NCI-H774 (cell line): ENCODE measurements at places on chromosomes 2 and 18.

GRCh38 chr2:237315829-237316225, 98.1 kb downstream of the COL6A3 start:
- no peak for DNase-seq

- no peak for DNase-seq
Measured at GRCh38 chr2:112644933-112645309, 818 bp upstream of the SLC20A1 start.

DNA sequence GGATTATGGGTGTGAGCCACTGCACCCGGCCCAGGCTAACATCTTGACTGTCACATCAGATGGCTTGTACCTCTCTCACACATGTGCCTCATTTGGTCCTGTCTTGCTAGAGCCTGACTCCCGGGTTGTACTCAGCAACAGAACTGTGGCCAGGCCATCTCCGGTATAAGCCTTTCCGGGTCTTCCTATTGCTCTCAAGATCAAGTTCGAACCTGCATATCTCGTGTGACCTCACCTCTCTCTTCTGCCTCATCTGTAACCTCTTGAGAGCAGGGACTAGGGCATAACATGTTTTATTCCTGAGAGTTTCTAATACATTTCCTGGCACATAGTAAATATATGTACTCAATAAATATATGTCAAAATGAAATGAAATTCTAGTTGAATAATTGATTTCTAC, 114.0 kb downstream of the ACAA2 start:
- no peak for DNase-seq

- DNase-seq, result no peak
Measured at GRCh38 chr2:239195992-239196391, 204.8 kb downstream of the HDAC4 start.

GRCh38 chr2:159946326-159946999, 116.0 kb downstream of the PLA2R1 start:
- no peak for DNase-seq

GRCh38 chr2:154350911-154351310, 347.6 kb upstream of the KCNJ3 start:
- DNase-seq, result no peak

DNA sequence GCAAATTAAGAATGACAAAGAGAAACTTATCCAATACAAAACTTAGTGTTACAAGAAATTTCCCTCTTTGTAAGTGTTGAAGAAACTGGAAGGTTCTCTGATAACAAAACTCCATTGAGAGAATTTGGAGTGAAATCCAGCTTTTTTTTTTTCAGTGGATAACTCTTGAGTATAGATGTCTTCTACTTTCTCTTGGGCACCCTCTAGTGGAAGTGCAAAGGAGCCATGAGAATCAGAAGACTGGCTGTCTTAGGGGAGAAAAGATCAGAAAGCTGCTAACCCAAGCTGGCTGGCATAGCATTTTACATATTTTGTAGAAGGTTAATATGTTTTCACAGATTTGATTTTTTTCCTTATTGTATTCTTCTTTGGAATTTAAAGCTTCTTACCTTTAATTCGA, 138.8 kb upstream of the SATB2 start:
- DNase-seq, result no peak

- no peak for DNase-seq
Measured at GRCh38 chr2:36438449-36438977, 82.9 kb downstream of the CRIM1 start.

DNA sequence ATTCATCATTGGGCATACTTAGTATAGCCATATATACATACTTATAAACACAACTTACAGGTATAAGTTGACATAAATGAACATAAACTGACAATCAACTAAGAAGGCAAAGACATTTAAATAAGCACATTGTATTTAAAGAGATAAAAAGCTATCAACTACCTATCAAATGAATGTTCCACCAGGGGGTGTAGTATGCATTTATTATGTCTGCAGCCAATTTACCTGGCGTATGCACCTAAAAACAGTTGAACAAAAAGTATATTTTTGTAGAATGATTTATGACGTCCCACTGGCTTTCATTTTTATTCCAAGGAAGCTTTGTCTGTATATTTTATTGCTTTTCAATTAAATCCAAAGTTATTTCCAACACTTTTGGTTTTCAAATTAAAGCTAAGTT, 323.5 kb downstream of the AFF3 start:
- no peak for DNase-seq

- no peak for DNase-seq
Measured at GRCh38 chr18:13370995-13371625, 152.6 kb downstream of the LDLRAD4 start.

DNA sequence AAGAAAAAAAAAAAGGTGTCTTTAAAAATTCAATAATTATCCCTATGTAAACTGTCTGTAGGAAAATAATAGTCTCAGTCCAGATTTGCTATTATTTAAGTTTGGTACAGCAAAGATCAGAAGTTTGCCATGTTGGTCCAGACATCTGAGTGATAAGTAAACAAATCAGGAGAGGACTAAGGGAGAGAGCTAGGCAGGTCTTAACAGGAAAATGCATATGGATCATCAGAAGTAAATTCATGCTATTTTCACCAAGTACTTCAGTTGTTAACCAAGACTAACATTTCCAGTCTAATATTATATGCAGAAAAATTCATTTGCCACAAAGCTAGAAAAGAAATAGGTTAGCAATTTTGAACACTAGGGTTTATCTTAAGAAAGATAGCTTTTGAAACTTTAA, 95.0 kb upstream of the STK17B start:
- DNase-seq, result no peak

DNA sequence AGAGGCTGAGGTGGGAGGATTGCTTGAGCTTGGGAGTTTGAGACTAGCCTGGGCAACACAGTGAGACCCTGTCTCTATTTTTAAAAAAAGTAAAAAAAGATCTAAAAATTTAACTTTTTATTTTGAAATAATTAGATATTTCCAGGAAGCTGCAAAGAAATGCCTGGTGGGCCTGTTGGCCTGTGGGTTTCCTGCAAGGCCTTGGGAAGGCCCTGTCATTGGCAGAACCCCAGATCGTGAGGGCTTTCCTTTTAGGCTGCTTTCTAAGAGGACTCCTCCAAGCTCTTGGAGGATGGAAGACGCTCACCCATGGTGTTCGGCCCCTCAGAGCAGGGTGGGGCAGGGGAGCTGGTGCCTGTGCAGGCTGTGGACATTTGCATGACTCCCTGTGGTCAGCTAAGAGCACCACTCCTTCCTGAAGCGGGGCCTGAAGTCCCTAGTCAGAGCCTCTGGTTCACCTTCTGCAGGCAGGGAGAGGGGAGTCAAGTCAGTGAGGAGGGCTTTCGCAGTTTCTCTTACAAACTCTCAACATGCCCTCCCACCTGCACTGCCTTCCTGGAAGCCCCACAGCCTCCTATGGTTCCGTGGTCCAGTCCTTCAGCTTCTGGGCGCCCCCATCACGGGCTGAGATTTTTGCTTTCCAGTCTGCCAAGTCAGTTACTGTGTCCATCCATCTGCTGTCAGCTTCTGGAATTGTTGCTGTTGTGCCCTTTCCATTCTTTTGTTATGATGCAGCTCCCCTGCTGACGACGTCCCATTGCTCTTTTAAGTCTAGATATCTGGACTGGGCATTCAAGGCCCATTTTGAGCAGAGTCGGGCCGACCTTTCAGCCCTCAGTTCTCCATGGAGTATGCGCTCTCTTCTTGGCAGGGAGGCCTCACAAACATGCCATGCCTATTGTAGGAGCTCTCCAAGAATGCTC, 6.6 kb downstream of the PROC start:
- no peak for DNase-seq

DNA sequence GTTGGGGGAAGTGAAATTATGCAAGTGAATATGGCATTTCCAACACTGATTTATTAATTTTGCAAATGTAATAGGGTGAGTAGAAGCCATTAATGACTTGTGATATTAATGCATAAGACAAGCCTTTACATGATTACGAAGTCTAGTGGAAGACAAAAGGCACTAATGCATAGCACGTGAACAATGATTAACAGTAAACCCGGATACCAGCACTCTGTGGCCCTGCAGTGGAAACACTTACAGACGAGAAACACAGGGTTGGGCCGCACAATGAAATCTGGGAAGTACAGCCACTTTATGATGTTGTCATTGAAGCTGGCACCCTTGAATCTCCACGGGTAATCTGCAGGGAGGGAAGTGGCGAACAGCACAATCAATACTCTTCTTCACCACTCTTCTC, 233.4 kb downstream of the NAPG start:
- DNase-seq, result no peak

DNA sequence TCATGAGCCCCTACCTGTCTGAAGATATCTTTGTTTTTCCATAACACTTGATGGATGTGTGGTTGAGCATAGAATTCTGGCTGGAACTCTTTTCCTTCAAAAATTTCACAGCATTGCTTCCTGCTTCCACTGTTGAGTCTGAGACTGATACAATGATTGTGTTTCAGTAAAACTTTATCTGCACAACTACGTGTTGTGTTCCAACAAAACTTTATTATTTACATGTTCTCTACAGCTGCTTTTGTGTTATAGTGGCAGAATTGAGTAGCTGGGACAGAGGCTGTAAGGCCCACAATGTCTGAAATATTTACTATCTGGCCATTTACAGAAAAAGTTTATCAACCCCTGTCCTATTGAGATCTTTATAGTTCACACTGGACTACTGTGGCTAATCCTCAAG, 275.3 kb downstream of the PHLPP1 start:
- no peak for DNase-seq

DNA sequence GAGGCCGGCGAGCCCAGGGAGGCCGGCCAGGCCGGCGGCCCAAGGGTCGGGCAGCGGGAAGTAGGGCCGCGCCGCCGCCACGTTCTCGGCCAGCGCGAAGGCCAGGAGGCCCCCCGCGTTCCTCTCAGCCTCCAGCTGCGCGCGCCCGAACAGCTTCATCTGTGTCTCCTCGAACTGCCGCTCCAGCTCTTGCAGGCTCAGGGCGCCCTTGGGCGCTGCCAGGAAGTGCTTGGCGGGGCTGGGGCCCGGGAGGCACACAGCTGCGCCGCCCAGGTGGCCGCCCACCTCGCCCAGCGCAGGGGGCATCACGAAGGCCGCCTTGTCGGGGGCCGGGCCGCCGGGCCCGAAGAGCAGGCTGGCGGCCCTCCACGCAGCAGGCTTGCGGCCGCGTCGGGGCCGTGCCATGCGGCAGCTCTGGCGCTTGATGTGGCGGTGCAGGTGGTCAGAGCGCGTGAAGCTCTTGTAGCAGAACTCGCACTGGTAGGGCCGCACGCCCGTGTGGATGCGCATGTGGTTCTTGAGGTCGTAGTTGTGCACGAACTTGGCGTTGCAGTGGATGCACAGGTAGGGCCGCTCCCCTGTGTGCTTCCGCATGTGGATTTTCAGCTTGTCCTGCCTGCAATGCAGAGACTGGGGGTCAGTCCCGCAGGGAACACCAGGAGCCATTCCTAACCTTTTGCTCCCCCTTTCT, 99.0 kb upstream of the SMAD2 start:
- DNase-seq, result no peak

DNA sequence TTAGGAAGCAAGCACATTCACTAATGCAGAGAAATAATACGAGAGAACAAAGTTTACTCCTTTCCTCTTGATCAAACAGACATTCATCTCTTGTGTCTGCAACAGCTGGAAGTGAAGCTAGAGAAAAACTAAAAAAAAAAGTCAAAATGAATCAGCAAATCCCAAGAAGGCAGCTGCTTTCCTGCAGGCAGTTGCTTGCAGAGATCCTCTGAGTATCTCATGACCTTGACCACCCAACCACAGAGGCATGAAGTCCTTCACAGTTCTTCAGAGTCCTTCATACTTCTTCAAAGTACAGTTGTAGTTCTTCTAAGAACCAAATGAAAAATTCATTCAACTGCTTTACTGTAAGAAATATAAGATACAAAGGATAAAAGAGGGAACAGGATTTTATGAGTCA, 97.2 kb upstream of the ACVR1C start:
- no peak for DNase-seq

DNA sequence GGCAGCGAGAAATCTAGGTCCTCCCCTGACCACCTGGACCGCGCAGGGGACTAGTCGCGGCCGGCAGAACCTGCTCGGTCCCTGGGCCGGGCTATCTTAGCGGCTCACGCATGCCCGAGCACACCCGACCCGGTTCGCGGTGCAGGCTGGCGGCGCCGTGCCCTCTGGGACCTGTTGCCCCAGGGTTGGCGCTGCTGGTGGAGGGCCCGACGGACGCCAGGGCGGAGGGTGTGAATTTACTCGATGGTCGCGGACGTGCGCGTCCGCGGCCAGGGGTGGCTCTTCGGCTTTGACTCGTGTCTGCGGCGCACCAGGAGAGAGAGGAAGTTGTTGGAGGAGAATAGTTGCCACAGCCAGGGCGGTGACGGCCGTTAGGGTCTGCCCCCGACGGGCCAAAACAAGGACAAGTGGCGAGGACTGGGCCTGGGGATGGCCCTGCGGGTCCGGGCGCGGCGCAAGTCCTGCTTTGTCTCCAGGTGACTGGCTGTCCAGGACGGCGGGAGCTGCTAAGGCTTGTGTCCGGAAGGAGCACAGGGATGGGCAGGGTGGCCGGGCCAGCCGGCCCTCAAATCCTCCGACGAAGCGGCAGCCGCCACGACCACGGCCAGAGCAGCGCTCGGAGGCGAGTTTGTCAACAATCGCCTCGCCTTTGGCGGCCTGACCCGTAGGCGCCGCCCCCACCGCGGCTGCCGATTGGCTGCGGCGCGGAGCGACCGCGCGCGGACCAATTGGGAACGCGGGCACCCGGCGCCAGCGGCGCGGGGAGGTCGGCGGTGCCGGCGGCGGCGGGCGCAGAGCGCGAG, 1.3 kb downstream of the BCL2L11 start:
- peak; percentile 93 for DNase-seq
